ENCODE measurements at places on chromosomes 13 and 19. TPM values are rescaled to one million over a fixed set of nuclear protein-coding genes. Genes with fewer than 3 reads are reported as not detected.

KLF16 gene
- 3.4 TPM for total RNA-seq

GARRE1 gene
- 16.3 TPM for total RNA-seq

PCDH17 gene
- 10.3 TPM for total RNA-seq

KIR3DL1 gene
- not detected for total RNA-seq

LILRB3 gene
- 0.24 TPM for total RNA-seq

SMIM17 gene
- total RNA-seq = not detected

SIGLEC8 gene
- 0.13 TPM for total RNA-seq

LGALS7 gene
- total RNA-seq = not detected

SLITRK6 gene
- 24.6 TPM for total RNA-seq

PPP1R12C gene
- total RNA-seq = 69.7 TPM

DPF1 gene
- 1.2 TPM for total RNA-seq

CLEC4M gene
- 0.80 TPM for total RNA-seq

CLEC11A gene
- total RNA-seq = 30.3 TPM

COL4A1 gene
- 269 TPM for total RNA-seq

LPAR6 gene
- total RNA-seq = 25.4 TPM

OR7D2 gene
- total RNA-seq = 0.80 TPM

SELENOV gene
- 0.50 TPM for total RNA-seq

MAN2B1 gene
- 68.8 TPM for total RNA-seq

TRPC4 gene
- 0.72 TPM for total RNA-seq

CRX gene
- total RNA-seq = not detected

CYP2A7 gene
- not detected for total RNA-seq

NLRP9 gene
- total RNA-seq = not detected

ZNF587 gene
- 36.8 TPM for total RNA-seq

SPIB gene
- 2.8 TPM for total RNA-seq

CLDN10 gene
- 0.83 TPM for total RNA-seq

ZNF714 gene
- 13.4 TPM for total RNA-seq

PSPN gene
- total RNA-seq = 2.4 TPM

ATP8B3 gene
- 1.4 TPM for total RNA-seq

FOSB gene
- 37.9 TPM for total RNA-seq

NXNL1 gene
- not detected for total RNA-seq

CGB5 gene
- 1.9 TPM for total RNA-seq

PVR gene
- total RNA-seq = 123 TPM

AMER2 gene
- total RNA-seq = 0.24 TPM

IRGC gene
- total RNA-seq = not detected

ZNF554 gene
- 5.3 TPM for total RNA-seq

ZNF112 gene
- total RNA-seq = 8.8 TPM

CEACAM7 gene
- total RNA-seq = 6.3 TPM

MEGF8 gene
- 19.2 TPM for total RNA-seq

FCHO1 gene
- total RNA-seq = 2.1 TPM

RAB4B gene
- 20.2 TPM for total RNA-seq

All from hepatocyte (in vitro differentiated cells).